Peyer's patch (tissue), 4 donors: ENCODE measurements at places on chromosomes 13 and 19.
A peak's percentile ranks its signal among the peaks of the same experiment; 100 is the strongest.

DNA sequence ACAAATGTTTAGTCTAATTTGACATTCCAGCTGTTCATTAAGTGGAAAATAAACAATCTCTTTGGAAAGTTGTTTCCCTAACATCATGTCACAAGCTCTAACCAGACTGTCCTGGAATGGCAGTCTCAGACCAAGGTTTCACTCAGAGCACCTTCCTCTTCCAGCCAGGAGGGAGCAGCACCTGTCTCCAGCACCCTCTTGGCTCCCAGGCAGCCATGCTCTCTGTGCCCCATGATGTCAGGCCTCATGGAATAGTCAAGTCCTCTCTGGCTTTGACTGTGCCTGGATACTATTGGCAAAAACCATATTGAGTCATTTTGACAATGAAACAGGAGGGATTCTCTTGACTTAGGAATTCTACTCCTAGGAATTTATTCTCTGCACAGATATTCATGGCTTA, 171.4 kb downstream of the OXGR1 start:
- no peaks in the 10 kb centered on the region for H3K36me3 ChIP-seq

DNA sequence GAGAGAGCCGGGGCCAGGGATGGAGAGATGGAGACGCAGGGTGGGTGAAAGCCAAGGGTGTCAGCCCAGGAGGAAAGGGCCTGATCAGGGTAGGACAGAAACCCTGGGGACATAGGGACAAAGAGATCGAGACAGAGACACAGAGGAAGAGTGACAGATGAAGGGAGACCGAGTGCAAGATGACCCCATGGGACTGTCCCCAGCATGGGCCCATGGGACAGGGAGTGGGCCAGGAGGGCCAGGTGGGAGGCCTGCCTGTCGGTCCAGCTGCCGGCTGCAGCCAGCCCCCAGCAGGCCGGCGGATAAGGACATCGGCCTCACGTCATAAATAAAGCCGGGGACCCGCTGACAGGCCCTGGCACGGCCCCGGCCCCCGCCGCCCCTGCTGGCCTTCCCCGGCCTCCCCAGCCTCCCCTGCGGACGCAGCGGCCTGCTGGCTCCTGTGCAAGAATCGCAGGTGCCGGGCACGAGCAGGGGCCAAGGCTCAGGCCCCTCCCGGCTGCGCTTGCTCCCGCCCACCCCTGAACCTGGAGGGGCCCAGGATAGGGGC, 6.3 kb downstream of the REX1BD start:
- H3K27ac ChIP-seq, result no peak overlapping the region
- H3K27me3 ChIP-seq, result peaks cover 7% of the 10 kb centered on the region

- no peak for DNase-seq
- no peaks in the 10 kb centered on the region for H3K27me3 ChIP-seq
- H3K36me3 ChIP-seq, result no peaks in the 10 kb centered on the region
- H3K27ac ChIP-seq, result no peak overlapping the region
Observed at GRCh38 chr13:27341616-27342015, 71.0 kb downstream of the RASL11A start.

- no peaks in the 10 kb centered on the region for H3K4me1 ChIP-seq
- no peak for DNase-seq
- peak overlapping the region; percentile 2 for H3K4me3 ChIP-seq
- no peaks in the 10 kb centered on the region for H3K27me3 ChIP-seq
- peaks cover 27% of the 10 kb centered on the region for H3K36me3 ChIP-seq
- H3K27ac ChIP-seq, result no peak overlapping the region
Observed at GRCh38 chr19:32373585-32374295, 28.3 kb downstream of the ZNF507 start.

DNA sequence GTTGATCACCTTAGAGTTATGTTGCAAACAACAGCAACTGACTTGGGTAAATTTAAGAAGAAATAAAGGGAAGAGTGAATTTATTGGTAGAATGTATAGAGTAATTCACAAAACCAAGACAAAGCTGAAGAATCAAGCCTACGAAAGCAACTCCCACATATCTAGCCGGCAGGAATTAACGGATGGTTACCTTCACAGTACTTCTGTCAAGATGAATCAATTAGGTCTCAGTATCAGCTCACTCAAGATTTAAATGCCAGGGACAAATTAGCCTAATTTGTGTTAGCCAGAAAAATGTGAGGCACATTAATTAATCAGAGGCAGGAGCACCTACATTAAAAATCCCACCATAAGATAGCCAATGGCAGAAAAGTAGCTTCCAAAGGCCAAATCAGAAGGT, 10.7 kb downstream of the KPNA3 start:
- no peaks in the 10 kb centered on the region for H3K36me3 ChIP-seq
- no peak overlapping the region for H3K27ac ChIP-seq
- H3K27me3 ChIP-seq, result no peaks in the 10 kb centered on the region
- no peaks in the 10 kb centered on the region for H3K4me1 ChIP-seq
- no peak overlapping the region for H3K4me3 ChIP-seq

GRCh38 chr19:12199757-12200419, 37.0 kb downstream of the ZNF136 start:
- H3K4me3 ChIP-seq, result no peak overlapping the region
- H3K27ac ChIP-seq, result no peak overlapping the region
- no peak for DNase-seq
- H3K36me3 ChIP-seq, result no peaks in the 10 kb centered on the region

DNA sequence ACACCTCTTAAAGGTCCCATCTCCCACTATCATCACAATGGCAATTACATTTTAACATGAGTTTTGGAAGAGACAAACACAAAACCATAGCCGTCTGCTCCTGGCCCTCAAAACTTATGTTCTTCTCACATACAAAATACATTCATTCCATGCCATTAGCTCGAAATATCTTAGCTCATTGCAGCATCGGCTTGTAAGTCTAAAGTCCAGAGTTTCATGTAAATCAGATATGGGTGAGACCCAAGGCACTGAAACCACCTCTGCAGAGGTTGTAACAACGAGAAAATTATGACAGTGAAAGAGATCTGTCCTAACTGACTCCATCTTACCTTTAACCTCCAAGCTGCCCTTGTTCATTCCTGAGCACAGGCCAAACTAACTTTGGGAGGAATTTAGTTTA, 635.0 kb upstream of the SPRY2 start:
- H3K4me1 ChIP-seq, result no peaks in the 10 kb centered on the region
- no peak overlapping the region for H3K27ac ChIP-seq
- H3K4me3 ChIP-seq, result no peak overlapping the region
- H3K27me3 ChIP-seq, result no peaks in the 10 kb centered on the region

GRCh38 chr19:13995878-13996765, 10.0 kb downstream of the RFX1 start:
- peaks cover 4% of the 10 kb centered on the region for H3K4me1 ChIP-seq
- no peak for DNase-seq
- no peak overlapping the region for H3K27ac ChIP-seq
- no peak overlapping the region for H3K4me3 ChIP-seq
- H3K36me3 ChIP-seq, result no peaks in the 10 kb centered on the region
- no peaks in the 10 kb centered on the region for H3K27me3 ChIP-seq

DNA sequence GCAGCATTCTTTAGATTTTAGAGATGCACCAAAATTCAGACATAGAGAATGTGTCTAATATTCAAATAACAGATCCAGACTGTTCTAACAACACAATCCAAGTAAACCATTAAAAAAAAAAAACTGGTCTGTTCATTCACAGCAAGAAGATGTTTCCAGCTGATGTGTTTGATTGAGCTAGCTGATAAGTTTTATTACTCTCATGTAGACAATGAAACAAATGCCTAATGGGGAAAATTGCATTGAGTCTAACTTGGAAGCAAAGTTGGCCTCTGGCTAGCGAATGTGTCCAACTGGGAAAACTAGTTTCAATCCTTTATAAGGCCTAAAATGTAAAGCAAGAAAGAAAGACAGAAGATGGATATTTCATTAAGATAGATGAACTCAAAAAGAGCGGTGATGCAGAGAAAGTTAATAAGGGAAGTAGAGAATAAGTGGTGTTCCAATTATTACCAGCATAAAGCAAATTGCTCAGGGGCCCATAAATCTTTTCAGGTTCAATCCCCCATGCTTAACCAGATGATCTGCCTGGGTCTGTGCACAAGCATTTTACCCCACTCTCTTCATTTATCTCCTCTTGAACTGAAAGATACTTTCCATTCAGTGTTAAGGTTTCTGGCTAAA, 54.2 kb downstream of the PCDH9 start:
- H3K4me3 ChIP-seq, result no peak overlapping the region
- no peaks in the 10 kb centered on the region for H3K4me1 ChIP-seq
- H3K36me3 ChIP-seq, result no peaks in the 10 kb centered on the region
- no peaks in the 10 kb centered on the region for H3K27me3 ChIP-seq
- DNase-seq, result no peak

GRCh38 chr19:21593934-21594820, 88.8 kb downstream of the ZNF429 start:
- no peak for DNase-seq
- no peak overlapping the region for H3K27ac ChIP-seq
- H3K4me3 ChIP-seq, result no peak overlapping the region
- no peaks in the 10 kb centered on the region for H3K4me1 ChIP-seq
- no peaks in the 10 kb centered on the region for H3K36me3 ChIP-seq

- no peaks in the 10 kb centered on the region for H3K36me3 ChIP-seq
- DNase-seq, result no peak
- no peak overlapping the region for H3K27ac ChIP-seq
- H3K27me3 ChIP-seq, result no peaks in the 10 kb centered on the region
- H3K4me1 ChIP-seq, result no peaks in the 10 kb centered on the region
Observed at GRCh38 chr13:75486146-75487062, 4.4 kb upstream of the TBC1D4 start.

DNA sequence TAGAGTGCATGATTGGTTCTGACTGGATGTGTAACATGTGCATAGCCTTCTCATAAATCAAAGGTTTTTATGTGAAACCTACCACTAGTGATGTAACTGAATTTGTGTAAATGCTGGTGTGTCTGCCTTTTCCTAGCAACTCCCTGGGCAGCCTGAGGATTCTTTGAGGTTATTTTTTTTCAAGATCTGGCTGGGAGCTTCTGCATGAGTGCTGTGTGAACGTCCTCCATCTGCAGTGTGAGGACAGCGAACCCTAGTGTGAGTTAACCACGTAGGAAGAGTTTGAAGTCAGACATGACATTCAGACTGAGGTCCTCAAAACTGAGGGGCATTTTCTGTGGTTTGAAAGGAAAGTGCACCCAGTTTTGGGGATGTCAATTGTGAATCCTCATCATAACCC, 39.9 kb downstream of the DPRX start:
- DNase-seq, result no peak
- H3K36me3 ChIP-seq, result no peaks in the 10 kb centered on the region
- H3K4me1 ChIP-seq, result no peaks in the 10 kb centered on the region
- no peaks in the 10 kb centered on the region for H3K27me3 ChIP-seq
- no peak overlapping the region for H3K27ac ChIP-seq

DNA sequence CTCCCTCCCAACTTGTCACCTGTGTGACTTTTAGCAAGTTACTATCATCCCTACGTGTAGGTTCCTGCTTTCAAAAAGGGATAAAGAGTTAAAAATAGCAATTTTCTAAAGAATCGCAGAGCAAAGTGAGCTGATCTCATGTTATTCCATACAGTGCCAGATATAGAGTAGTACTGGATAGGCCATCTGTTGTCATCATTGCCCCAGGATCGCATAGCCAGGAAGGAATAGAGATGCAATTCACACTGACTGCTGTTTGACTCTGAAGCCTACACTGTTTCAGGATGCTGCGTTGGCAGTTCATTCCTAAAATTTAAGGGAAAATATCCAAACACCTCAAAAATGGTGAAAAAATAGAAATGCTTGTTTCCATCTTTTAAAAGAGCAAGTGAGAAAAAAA, 138.9 kb downstream of the SHISA2 start:
- DNase-seq, result no peak
- no peaks in the 10 kb centered on the region for H3K27me3 ChIP-seq
- H3K4me3 ChIP-seq, result no peak overlapping the region
- H3K27ac ChIP-seq, result no peak overlapping the region

DNA sequence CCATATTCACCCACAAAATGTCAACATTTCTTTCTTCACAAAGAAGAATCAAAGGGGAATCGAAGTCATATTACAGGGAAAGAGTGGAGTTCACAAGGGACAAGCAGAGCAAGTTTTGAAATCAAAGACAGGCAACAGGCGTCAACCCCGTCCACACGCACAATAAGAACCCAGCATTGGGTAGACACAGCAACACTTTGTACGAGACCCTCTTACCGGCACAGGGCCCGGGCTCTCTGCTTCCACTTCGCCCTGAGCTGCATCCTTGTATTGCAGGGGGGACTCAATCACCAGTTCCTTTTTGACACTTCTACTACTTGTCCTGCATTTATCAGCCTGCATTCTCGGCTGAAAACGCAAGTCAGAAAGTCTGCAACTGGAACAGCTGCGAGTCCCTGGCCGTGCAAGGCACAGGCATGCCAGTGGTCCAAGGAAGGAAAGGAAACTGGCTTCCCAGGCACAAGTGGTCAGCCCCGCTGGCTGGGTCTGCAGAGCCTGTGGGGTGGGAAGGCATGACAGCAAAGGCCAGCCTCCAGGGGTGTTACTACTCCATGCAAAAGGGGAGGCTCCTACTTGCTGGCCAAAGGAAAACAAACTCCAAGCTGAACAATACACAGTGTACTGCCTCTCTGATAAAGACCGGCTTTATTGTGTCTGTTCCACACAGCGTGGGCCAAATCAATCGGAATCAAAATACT, at the start of gene DOCK9:
Gene DOCK9 (minus strand): TSS at position 497 of the 698 bp plus-strand sequence. CDS start 155 bp downstream, at position 342.
- H3K4me1 ChIP-seq, result no peaks in the 10 kb centered on the region
- H3K4me3 ChIP-seq, result peak within 1 kb of the TSS; percentile 46
- DNase-seq, result no peak
- no peaks in the 10 kb centered on the region for H3K36me3 ChIP-seq
- no peaks in the 10 kb centered on the region for H3K27me3 ChIP-seq
- H3K27ac ChIP-seq, result no peak within 1 kb of the TSS

DNA sequence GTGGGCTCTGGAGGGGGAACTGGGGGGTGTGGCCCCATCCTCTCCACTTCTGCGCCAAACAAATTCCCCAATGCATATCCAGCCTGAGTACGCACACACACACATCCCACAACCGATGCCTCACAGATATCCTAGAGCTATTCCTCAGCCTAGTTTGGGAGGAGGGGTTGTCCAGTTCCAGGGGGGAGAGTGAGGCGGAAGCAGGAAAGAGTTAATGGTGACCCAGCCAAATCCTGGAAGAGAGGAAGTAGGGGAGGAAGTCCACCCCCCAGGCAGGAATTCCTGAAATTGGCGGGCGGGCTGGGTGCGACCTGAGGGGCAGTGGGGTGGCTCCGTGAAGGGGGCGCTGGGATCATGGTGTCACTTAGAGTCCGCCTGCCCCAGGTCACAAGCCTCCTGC, 897 bp downstream of the GPR4 start:
- H3K4me1 ChIP-seq, result peaks cover 5% of the 10 kb centered on the region
- H3K27ac ChIP-seq, result no peak overlapping the region
- no peak for DNase-seq
- no peaks in the 10 kb centered on the region for H3K36me3 ChIP-seq
- peaks cover 43% of the 10 kb centered on the region for H3K27me3 ChIP-seq

GRCh38 chr13:110421061-110421460, 114.0 kb downstream of the COL4A2 start:
- no peaks in the 10 kb centered on the region for H3K36me3 ChIP-seq
- no peak overlapping the region for H3K4me3 ChIP-seq
- H3K27me3 ChIP-seq, result no peaks in the 10 kb centered on the region
- H3K4me1 ChIP-seq, result no peaks in the 10 kb centered on the region

DNA sequence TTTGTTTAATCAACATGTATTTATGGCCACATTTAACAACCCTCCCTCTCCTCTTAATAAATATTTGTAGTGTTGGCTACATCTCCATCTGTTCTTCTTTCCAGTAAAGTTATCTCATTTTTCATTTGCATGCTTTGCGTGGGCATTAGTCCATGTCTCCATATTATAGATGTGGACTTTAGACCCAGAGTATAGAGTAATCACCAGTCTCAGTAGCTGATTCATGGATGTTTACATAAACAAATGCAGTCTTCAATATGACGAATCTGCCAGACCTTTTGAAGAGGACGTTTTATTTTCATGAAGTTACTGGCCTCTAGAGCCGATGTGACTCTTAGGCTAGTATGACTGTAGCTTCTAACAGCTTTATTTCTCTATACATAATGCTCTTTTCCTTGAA, 1546.2 kb downstream of the OLFM4 start:
- H3K4me3 ChIP-seq, result no peak overlapping the region
- no peak for DNase-seq
- no peak overlapping the region for H3K27ac ChIP-seq
